ENCODE measurements at places on chromosomes 7 and 10. TPM values are rescaled to one million over a fixed set of nuclear protein-coding genes. Genes with fewer than 3 reads are reported as not detected.
A peak's percentile ranks its signal among the peaks of the same experiment; 100 is the strongest.

Gene IFIT1
- 45.9 TPM for total RNA-seq

Gene C10orf53
- not detected for total RNA-seq

Gene TUBAL3
- total RNA-seq = 0.72 TPM

Gene COL13A1
- total RNA-seq = 1.5 TPM

Gene SPDYE6
- not detected for total RNA-seq

DNA sequence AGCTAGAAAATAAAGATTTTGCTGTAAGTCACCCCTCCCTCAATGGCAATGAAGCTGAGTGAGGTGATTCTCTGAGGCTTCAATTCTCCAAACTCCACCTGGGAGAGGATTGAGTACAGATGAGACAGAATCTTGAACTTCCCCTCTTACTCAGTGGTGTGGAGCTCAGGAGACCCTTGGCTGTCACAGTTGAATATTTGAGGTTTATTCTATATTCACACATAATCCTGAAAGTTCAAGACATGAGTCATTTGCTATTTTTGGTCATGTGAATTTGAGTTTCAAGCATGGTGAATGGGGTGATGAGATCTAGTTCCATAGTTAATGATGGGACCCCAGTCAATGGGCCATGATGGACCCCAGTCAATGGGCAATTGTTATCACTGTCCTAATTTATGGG lies 13.9 kb upstream of the TECTB start:
- H3K4me1 ChIP-seq = no peaks in the 10 kb centered on the region
- DNase-seq = no peak
- H3K4me3 ChIP-seq = no peak overlapping the region
- H3K27me3 ChIP-seq = no peaks in the 10 kb centered on the region
- H3K27ac ChIP-seq = no peak overlapping the region
- H3K36me3 ChIP-seq = no peaks in the 10 kb centered on the region

DNA sequence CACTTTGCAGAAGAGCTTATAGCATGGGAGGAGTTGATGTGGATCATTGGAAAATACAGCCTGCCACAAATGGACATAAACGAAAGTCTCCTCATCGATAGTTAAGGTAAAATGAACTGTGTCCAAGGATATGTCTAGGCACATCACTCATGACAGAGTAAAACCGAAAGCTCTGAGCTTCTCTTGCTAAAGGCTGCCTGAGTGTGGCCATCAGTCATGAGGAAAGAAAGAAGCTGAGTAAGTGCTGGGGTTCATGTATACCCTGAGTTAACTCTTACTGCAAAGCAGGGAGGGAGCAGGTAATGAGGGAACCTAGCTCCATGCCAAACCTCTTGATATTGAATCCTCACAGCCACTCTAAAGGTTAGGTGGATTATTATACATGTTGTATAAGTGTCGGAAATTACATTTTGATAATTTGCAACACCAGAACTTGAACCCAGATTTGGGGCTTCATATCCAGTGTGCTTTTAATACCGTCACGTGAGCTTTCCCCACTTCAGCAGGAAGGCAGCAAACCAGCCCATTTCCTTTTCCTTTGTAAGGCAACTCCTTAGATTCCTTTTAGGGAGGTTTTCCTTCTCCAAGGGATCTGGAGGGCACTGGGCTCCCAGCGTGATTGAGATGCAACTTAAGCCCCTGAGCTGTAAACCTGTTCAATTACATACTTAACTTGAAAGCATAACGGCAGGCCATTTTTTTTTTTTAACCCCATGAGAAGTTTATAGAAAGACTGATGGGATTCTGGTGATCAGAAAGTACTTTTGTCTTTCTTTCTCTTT lies 215.0 kb downstream of the PHF14 start:
- H3K27me3 ChIP-seq = no peaks in the 10 kb centered on the region
- no peaks in the 10 kb centered on the region for H3K36me3 ChIP-seq
- no peak for DNase-seq

DNA sequence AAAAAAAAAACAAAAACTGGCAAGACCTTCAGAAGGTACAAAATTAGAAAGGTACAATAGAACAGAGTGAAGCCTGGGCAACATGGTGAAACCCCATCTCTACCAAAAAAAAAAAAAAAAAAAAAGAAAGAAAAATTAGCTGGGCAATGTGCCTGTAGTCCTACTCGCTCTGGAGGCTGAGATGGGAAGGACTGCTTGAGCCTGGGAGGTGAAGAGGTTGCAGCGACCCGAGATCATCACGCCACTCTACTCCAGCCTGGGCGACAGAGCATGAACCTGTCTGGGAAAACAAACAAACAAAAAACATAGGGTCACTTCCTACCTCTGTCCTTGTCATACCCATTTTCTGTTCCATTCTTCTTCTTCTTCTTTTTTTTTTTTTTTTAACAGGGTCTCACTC lies 45.6 kb upstream of the DLG5 start:
- no peak overlapping the region for H3K27ac ChIP-seq
- H3K36me3 ChIP-seq = peaks cover 13% of the 10 kb centered on the region
- no peak overlapping the region for H3K4me3 ChIP-seq
- peaks cover 14% of the 10 kb centered on the region for H3K4me1 ChIP-seq

- peaks cover 30% of the 10 kb centered on the region for H3K27me3 ChIP-seq
- peak overlapping the region; percentile 62 for H3K4me3 ChIP-seq
- H3K27ac ChIP-seq = peak overlapping the region; percentile 87
- H3K4me1 ChIP-seq = peaks cover 45% of the 10 kb centered on the region
- no peak for DNase-seq
Observed at GRCh38 chr7:100888291-100888987, 1.1 kb downstream of the UFSP1 start.

- H3K4me3 ChIP-seq = no peak overlapping the region
- H3K4me1 ChIP-seq = peaks cover 32% of the 10 kb centered on the region
- no peak for DNase-seq
- H3K27me3 ChIP-seq = no peaks in the 10 kb centered on the region
- no peak overlapping the region for H3K27ac ChIP-seq
Observed at GRCh38 chr10:88923520-88923919, 29.1 kb downstream of the ACTA2 start.

DNA sequence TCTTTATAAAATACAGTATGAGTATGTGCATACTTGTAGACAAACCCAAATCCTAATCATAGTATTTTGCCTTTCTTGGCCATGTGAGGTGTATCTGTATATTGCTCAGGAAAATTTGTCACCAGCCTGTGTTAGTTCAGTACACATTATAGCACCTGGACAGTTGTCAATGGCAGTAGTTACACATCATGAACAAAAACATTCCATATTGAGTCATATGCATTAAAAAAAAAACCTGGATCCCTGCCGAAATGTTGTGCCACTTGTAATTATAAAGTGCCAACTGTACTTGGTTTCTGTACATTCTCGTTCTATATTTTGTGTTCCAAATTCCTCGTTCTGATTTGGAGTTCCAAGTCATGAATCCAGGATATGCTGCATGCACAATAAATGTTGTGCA lies 410.4 kb downstream of the INHBA start:
- DNase-seq = no peak
- H3K27me3 ChIP-seq = no peaks in the 10 kb centered on the region
- no peaks in the 10 kb centered on the region for H3K4me1 ChIP-seq

DNA sequence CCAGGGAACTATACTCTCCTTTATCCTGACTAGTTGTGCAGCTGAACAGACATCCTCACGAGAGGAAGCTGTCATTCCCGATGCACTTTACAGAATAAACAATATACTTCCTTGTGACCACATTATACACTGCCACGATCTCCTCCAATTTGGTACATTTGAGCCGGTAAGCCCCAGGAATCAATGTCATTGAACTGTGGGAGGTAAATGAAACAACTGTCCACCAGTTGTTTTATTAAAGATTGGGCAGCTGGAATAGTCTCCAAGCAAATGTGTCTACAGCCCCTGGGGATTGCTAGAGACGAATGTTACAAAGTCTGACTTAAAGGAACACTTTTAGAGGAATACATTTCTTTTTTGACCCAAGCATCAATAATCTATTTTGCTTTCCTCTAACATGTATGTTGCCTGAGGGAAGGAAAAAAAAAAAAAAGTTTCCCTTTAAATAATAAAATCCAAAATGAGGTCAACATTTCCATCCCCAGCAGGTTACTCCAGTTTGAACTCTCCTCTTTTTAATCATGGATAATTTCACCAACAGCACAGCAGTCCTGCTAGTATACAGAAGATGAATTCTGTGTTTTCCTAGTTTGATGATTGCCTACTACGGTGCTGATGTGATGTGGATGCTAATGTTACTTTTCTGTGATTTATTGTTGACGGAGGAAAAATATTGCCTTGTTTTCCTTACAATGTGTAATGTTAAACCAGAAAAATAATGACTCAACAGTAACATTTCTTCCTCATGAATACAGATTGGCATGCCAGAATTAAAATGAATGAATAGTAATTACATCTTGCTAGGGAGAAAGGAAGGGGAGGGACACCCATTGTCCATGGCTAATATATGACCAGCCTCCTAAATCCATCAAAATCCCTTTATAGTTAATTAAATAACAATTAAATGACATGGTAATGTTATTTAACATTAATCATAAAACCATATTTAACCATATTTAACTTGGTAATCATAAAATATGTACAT lies 360.9 kb downstream of the NEBL start:
- H3K27me3 ChIP-seq = no peaks in the 10 kb centered on the region
- no peaks in the 10 kb centered on the region for H3K36me3 ChIP-seq
- H3K4me1 ChIP-seq = no peaks in the 10 kb centered on the region
- DNase-seq = no peak
- H3K27ac ChIP-seq = no peak overlapping the region
- no peak overlapping the region for H3K4me3 ChIP-seq

GRCh38 chr7:131830681-131831080 lies 274.3 kb upstream of the PODXL start:
- no peaks in the 10 kb centered on the region for H3K4me1 ChIP-seq
- peaks cover 15% of the 10 kb centered on the region for H3K27me3 ChIP-seq
- DNase-seq = no peak

- H3K36me3 ChIP-seq = no peaks in the 10 kb centered on the region
- no peak overlapping the region for H3K27ac ChIP-seq
- no peak overlapping the region for H3K4me3 ChIP-seq
- no peak for DNase-seq
Observed at GRCh38 chr7:158252081-158252836, 335.4 kb downstream of the PTPRN2 start.

DNA sequence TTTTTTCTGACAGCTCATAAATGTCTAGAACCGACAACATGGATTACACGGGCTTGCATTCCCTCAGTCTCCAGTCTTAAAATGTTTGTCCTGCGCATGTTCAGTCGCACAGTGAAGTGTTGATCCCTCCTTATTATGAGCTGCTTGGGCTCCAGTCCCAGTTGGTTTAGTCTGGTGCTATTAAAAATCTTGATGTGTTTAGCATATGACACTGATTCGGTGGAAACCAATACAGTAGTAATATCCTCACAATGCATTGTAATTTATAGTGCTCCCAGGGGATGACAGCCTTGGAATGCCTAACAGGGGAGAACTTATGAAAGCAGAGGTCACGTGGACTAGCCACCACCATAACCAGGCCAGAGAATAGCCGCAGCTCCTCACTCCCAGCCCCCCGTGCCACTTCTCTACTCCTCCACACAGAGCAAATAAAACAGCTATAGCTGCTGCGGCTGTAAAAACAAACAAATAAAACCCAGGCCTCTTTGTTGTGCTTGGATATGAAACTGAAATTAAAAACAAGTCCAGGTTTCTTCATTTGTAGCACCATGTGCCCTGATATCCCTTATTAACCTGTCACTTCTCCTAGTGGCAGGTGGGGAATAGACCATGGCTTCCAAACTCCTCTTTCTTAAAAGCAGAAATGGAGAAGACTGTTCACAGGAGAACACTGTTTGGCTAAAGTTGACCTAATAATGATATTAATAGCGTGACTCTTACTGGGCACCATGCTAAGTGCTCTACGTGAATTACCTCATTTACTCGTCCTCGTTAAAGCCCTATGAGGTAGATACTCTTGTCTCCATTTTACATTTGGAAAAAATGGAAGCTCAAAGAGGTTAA lies 7.7 kb downstream of the DPCD start:
- H3K27ac ChIP-seq = peak overlapping the region; percentile 5
- no peak overlapping the region for H3K4me3 ChIP-seq
- H3K4me1 ChIP-seq = peaks cover 17% of the 10 kb centered on the region
- peak; percentile 30 for DNase-seq
- no peaks in the 10 kb centered on the region for H3K27me3 ChIP-seq

DNA sequence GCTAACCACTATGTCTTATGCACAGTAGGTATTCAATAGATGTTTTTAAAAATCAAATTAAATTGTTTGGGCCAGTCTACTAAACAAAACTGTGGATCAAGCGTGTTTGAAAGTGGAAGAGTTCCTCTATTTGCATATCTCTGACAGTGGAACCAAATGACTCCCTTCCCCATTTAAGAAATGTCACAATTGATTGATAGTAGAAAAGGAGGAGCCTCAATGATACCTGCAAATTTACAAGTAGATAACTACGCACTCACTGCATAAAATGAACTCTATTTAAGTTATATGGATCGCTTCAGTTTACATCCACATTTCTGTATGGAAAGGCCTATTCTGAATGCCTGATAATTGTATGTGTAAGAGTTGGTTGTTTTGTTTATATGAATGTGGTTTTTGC lies 163.3 kb upstream of the MTPN start:
- H3K4me1 ChIP-seq = no peaks in the 10 kb centered on the region
- H3K36me3 ChIP-seq = no peaks in the 10 kb centered on the region
- no peaks in the 10 kb centered on the region for H3K27me3 ChIP-seq
- no peak overlapping the region for H3K4me3 ChIP-seq
- DNase-seq = no peak

DNA sequence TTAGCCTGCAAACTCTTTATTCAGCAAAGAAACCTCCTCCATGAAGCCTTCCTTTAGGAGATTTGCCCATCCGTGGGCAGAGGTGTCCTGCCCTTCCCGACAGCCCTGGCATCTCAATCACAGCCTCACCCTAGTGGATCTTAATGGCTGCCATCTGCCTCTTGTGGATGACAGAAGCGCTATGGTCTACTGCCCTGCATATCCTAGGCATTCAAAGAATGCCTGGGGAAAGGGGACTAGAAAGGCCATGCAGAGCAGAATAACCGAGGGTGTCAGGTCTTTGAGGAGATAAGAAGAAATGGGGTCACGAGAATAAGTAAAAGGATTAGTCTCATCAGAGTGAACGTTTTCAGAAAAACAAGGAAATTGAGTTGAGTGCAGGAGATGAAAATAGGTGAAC lies 57.7 kb upstream of the SPOCK2 start:
- H3K36me3 ChIP-seq = no peaks in the 10 kb centered on the region
- H3K4me1 ChIP-seq = no peaks in the 10 kb centered on the region
- no peak overlapping the region for H3K27ac ChIP-seq
- no peaks in the 10 kb centered on the region for H3K27me3 ChIP-seq
- H3K4me3 ChIP-seq = no peak overlapping the region

GRCh38 chr10:69663369-69663947 lies 33.4 kb downstream of the FAM241B start:
- peaks cover 26% of the 10 kb centered on the region for H3K27me3 ChIP-seq
- no peak overlapping the region for H3K27ac ChIP-seq
- no peak overlapping the region for H3K4me3 ChIP-seq
- no peak for DNase-seq
- H3K4me1 ChIP-seq = no peaks in the 10 kb centered on the region

GRCh38 chr7:64494912-64495461 lies 67.9 kb downstream of the ZNF680 start:
- no peak overlapping the region for H3K27ac ChIP-seq
- no peaks in the 10 kb centered on the region for H3K27me3 ChIP-seq
- H3K4me3 ChIP-seq = no peak overlapping the region

Measured in heart right ventricle (tissue), 16 donors.